ENCODE measurements at places on chromosomes 13 and 19. TPM values are rescaled to one million over a fixed set of nuclear protein-coding genes. Genes with fewer than 3 reads are reported as not detected.

The ZNF506 gene
- 8.8 TPM for total RNA-seq

The PPP1R15A gene
- total RNA-seq = 30.6 TPM

The ZNF837 gene
- total RNA-seq = 2.1 TPM

The TNFSF9 gene
- total RNA-seq = 60.1 TPM

- H3K4me3 ChIP-seq = no peak overlapping the region
- H3K4me1 ChIP-seq = no peaks in the 10 kb centered on the region
- no peak for DNase-seq
Measured at GRCh38 chr13:30861836-30862467, 44.1 kb upstream of the MEDAG start.

DNA sequence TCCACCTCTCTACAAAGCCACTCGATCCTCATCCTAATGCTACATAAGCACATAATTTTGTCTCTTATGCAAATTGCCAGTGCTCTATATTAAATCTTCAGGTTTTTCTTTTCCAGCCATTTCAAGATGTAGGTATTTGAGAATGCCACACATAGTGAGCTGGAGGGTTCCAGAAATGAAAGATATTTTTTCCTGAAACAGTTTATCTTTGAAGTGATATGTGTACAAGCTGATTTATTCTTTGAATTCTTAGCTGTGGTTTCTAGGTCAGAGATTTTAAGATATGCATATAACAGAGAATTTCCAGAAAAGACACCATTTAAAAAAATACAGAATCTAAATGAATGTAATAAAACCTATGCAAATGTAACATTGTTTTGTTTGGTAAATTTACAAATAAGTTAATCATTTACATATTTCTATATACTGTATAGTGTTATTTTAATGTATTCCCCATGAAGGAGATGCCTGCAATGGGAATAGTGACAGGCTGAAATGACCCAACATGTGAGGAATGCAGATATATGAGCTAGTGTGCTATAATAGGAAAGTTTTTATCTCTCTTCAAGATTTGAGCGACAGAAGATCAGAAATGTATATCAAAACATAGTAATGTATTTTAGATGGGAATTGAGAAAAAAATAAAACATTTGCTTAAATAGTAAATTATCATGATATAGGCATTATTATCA is 570.2 kb downstream of the SLITRK1 start:
- H3K27ac ChIP-seq = no peak overlapping the region
- H3K27me3 ChIP-seq = no peaks in the 10 kb centered on the region
- no peak overlapping the region for H3K4me3 ChIP-seq
- no peaks in the 10 kb centered on the region for H3K4me1 ChIP-seq

DNA sequence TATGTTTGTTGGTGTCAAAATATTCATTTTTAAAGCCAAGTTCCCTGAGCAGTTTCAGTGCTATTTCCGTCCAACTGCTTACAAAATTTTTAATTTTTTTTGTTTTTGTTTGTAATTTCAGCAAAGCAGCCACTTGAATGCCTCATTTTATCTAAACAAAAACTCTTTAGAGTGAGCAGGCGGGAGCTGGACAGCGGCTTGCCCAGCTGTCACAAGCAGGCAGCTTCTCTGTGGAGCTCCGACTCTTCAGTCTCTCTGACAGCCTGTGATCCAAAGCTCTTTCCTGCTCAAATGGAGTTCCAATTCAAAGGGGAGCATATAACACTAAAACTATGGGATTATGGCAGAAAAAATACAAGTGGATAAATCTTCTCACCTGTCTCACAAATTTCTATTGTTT is 618.3 kb upstream of the PCDH20 start:
- no peaks in the 10 kb centered on the region for H3K4me1 ChIP-seq
- H3K27ac ChIP-seq = no peak overlapping the region
- DNase-seq = no peak
- H3K4me3 ChIP-seq = no peak overlapping the region
- no peaks in the 10 kb centered on the region for H3K36me3 ChIP-seq

DNA sequence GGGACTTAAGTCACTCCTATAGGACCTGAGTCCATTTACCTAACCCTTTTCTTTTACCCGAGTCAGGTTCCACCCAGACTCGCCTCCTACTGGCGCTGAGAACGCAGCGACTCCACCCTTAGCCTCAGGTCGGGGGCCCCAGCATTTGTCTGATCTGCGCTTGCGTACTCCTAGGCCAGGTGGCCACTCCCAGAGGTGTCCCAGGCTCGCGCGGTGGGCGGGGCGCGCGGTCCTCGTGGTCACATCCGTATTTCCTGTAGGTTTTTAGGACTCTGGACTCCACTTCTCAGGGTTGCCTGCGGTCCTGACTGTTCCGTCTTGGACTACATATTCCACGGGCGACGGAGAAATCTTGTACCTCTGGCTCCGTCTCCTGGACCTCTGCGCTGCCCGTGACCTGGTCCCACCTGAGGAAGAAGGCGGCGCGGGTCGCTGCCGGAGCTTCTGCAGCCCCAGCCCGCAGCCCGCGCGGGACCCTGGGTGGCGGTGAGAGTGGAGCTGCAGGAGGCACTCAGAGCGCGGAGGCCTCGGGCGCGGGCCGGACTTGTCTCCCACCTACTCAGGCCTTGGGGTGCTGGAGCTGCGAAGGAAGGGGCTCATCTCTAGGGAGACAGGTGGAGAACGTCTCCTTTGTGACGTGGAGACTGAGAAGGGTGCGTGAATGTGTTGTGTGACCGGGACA is 11.0 kb upstream of the ZNF573 start:
- no peaks in the 10 kb centered on the region for H3K27me3 ChIP-seq
- DNase-seq = no peak
- H3K27ac ChIP-seq = no peak overlapping the region
- H3K4me1 ChIP-seq = no peaks in the 10 kb centered on the region

- no peaks in the 10 kb centered on the region for H3K36me3 ChIP-seq
- no peak for DNase-seq
- H3K4me3 ChIP-seq = no peak overlapping the region
- peaks cover 9% of the 10 kb centered on the region for H3K4me1 ChIP-seq
Measured at GRCh38 chr13:108911807-108912206, 282.4 kb downstream of the MYO16 start.

- no peak for DNase-seq
- H3K4me3 ChIP-seq = peak overlapping the region; percentile 71
- H3K4me1 ChIP-seq = peaks cover 77% of the 10 kb centered on the region
- H3K27me3 ChIP-seq = no peaks in the 10 kb centered on the region
- peaks cover 24% of the 10 kb centered on the region for H3K36me3 ChIP-seq
Measured at GRCh38 chr19:4371247-4372164, 28.1 kb downstream of the MPND start.

GRCh38 chr19:47226426-47227351 is 4.3 kb downstream of the BBC3 start:
- H3K4me1 ChIP-seq = peaks cover 39% of the 10 kb centered on the region
- H3K27me3 ChIP-seq = no peaks in the 10 kb centered on the region
- H3K27ac ChIP-seq = peak overlapping the region; percentile 78
- peak; percentile 57 for DNase-seq

- H3K4me1 ChIP-seq = 0 out of 2 replicates have a peak, but pooled peaks cover 5% of the 10 kb centered on the region
- H3K27me3 ChIP-seq = no peaks in the 10 kb centered on the region
- DNase-seq = no peak
Measured at GRCh38 chr19:51129716-51130115, 5.0 kb downstream of the SIGLEC9 start.

- H3K27ac ChIP-seq = no peak overlapping the region
- H3K4me1 ChIP-seq = no peaks in the 10 kb centered on the region
- H3K27me3 ChIP-seq = no peaks in the 10 kb centered on the region
- peaks cover 24% of the 10 kb centered on the region for H3K36me3 ChIP-seq
Measured at GRCh38 chr19:19300613-19301012, 19.7 kb downstream of the SUGP1 start.

- H3K4me1 ChIP-seq = peaks cover 31% of the 10 kb centered on the region
- DNase-seq = no peak
- H3K36me3 ChIP-seq = no peaks in the 10 kb centered on the region
Measured at GRCh38 chr13:27117158-27117557, 54.5 kb downstream of the USP12 start.

DNA sequence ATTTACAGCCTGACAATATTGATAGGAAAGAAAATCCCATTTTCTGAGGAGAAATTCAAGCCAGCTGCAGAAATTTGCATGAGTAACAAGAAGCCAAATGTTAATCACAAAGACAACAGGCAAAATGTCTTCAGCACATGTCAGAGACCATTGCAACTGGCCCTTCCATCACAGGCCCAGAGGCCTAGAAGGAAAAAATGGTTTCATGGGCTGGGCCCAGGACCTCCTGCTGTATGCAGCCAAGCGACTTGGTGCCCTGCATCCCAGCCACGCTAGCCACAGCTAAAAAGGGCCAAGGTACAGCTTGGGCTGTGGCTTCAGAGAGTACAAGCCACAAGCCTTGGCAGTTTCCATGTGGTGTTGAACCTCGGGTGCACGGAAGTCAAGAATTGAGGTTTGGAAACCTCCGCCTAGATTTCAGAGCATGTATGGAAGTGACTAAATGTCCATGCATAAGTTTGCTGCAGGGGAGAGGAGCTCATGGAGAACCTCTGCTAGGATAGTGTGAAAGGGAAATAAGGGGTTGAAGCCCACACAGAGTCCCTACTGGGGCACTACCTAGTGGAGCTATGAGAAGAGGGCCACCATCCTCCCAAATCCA is 1474.0 kb downstream of the PCDH9 start:
- no peaks in the 10 kb centered on the region for H3K4me1 ChIP-seq
- H3K4me3 ChIP-seq = no peak overlapping the region
- no peaks in the 10 kb centered on the region for H3K27me3 ChIP-seq
- H3K27ac ChIP-seq = no peak overlapping the region
- no peaks in the 10 kb centered on the region for H3K36me3 ChIP-seq
